ENCODE measurements at places on chromosomes 7 and 10.
A peak's percentile ranks its signal among the peaks of the same experiment; 100 is the strongest.

GRCh38 chr10:34423673-34424625, 391.1 kb downstream of the PARD3 start:
- no peak for DNase-seq

- no peak for DNase-seq
Observed at GRCh38 chr10:14723052-14723689, 51.5 kb downstream of the FAM107B start.

- DNase-seq = no peak
Observed at GRCh38 chr10:43027331-43027955, 49.4 kb upstream of the RET start.

DNA sequence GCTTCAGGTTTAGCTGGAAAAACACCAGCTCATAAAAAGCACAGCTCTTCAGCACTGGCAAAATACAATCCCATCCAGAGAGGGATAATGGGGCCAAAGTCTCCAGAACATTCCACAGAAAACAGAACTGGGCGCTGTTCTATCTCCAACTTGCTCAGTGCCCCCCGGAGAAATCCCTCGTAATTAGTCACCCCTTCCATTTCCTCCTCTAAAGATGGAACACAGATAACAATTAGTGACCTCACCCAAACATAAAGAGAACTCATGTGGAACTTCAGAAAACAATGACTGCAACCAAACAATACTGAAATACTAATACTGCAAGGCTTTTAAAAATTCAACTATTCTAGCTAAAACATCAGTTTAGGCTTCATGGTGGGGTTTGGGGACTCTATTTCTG, 46.3 kb downstream of the KIAA1549 start:
- no peak for DNase-seq

GRCh38 chr10:110510086-110510485, 12.4 kb downstream of the DUSP5 start:
- no peak for DNase-seq

DNA sequence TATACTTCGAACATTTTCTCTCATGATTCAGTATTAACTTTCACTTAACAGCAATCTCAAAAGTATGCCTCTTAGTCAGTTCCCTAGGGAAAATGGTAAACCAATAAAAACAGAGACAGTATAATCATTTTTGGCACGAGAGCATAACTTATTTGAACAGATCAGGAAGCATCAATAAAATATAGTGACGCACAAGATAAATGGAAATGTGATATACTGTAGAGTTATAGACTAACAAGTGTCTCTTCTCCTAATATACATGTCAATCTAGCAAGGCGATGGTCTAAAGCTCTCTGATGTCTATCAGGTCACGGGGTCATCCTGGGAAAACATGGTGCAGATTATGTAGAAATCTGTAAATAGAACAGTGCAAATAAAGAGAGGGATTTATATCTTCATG, 131.6 kb downstream of the HGF start:
- no peak for DNase-seq

GRCh38 chr10:59711871-59712494, 2.3 kb upstream of the SLC16A9 start:
- no peak for DNase-seq

GRCh38 chr7:92133133-92133736, 1.0 kb downstream of the CYP51A1 start:
- no peak for DNase-seq

GRCh38 chr7:25900877-25901276, 251.1 kb upstream of the NFE2L3 start:
- DNase-seq = no peak

DNA sequence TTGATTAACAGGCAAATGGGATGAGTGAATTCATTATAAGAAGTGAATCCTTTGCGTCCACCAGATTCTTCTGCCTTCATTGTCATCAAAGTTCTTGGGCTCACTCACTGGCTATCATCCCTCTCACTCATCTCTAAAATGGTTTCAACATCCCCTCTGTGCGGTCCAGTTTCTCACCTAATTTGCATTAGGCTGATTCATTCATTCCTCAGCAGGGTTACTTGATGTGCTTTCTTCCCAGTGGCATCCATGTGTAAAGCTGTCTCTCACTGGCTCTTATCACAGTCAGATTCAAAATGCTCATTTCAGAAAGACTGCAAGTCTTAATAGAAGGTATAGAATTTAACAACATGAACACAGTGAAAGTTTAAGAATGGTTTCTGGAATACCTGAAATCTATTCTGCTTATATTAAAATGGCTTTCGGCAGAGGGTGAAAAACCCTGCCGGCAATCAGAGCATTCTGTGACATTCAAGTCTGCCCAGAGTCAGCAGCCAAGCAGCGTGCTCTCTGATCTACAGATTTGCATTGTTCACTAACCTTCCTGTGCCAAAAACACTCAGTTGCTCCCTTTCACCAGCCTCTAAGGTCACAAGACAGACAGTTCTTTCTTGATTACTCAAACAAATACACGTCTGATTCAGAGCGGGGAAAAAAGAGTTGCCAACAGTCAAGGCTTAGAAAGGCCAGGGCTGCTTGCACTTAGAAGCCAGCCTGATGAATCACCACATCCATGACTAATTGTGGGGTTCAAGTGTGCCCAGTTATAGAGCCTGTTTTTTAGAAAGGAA, 106.7 kb downstream of the TES start:
- DNase-seq = no peak

- DNase-seq = no peak
Observed at GRCh38 chr10:5533098-5533731, 8.5 kb downstream of the CALML3 start.

GRCh38 chr10:31393844-31394243, 74.8 kb downstream of the ZEB1 start:
- DNase-seq = no peak

GRCh38 chr7:30524545-30524944, 19.9 kb upstream of the GGCT start:
- DNase-seq = no peak

DNA sequence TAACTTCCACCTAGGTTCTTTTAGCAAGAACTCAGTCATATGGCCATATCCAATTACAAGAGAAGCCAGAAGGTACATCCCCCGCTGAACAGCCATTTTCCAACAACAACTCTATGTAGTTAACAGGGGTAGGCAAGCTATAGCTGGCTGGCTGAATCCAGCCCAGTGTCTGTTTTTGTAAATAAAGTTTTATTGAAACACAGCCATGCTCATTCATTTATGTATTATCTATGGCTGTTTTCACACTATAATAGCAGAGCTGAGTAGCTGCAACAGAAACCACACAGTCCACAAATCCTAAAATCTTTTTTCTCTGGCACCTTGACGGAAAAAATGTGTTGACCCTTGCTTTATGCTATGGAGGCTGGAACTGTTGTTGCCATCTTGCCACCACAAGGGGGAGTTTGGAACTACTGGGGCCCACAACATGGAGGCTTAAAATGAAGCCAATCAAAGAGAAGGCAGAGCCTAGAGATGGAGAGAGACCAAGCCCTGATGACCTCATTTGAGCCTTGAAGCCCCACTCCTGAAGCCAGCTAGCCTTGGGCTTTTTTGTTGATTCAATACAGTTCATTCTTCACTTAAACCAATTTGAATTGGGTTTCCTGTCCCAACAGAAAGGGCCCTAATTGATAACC, 33.3 kb upstream of the XPNPEP1 start:
- no peak for DNase-seq

GRCh38 chr10:51204701-51205100, 130.4 kb downstream of the PRKG1 start:
- DNase-seq = no peak

GRCh38 chr7:157547102-157547501, 210.3 kb downstream of the DNAJB6 start:
- no peak for DNase-seq

DNA sequence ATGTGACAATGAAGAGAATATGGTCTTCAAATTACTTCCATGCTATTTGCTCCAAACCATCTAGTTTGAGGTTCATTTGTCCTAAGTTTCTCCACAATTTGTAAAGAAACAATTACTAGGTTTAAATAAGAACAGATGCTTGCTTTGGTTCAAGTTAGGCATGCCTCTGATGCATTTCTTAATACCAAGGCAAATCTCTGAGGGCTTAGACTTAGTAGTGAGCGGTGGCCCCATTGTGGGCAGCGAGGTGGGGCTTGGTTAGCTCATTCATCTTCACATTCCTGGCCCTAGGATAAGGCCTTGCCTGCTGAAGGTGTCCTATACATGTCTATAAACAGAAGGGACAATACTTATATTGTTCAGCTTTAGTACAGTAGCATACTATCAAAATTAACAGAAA, 52.4 kb upstream of the RHEB start:
- peak; percentile 16 for DNase-seq

DNA sequence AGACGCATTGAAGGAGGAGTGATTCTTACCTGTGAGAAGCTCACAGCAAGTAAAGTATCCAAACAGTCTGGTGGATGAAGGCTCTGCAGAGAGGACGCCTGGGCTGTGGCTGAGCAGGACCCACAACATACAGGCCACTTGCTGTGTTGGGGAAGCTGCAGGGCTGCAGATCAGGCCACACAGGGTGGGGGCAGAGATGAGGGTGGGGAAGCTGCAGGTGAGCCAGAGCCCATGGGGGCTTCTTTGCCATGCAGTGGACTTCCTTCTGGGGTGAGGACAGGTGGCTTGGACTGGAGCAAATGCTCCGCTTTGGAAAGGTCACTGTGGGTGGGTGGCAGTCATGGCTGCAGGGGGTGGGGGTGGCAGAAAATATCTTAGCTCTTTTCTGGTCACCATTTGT, 214.8 kb downstream of the GLRX3 start:
- no peak for DNase-seq

DNA sequence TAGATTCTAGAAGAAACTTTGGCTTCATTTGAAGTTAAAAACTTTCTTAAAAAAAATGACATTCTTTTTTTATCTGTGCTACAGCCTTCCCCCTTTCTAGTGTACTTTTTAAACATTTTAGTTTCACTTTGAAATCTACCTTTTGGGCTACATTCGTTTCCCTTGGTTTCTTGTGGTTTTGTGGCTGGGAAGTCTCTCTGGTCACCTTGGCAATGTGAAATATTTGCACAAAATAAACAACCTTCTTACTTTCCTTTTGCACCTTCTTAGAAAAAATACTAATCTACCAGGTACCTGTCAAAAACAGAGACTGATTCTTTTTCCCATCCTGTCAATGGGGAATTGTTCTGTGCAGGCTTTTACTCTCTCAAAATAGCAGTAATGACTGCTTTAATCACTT, 350.2 kb downstream of the GATA3 start:
- DNase-seq = no peak

DNA sequence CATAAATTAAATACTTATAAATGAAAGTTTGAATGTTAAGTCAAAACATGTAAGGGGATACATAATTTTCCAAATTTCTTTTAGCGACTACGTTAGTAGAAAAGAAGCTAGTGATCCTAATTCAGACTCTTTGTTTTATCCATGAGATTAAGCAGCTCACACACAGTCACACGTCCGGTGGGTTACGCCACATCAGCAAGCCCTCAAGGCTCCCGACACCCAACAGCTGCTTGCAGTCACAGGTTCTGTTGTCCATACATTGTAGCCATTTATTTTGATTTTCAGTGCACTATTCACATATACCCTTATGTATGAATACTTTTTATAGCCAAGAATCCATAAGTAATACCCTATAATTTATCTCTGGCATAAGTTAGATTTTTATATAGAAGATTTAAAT, 39.5 kb downstream of the XRCC2 start:
- no peak for DNase-seq

DNA sequence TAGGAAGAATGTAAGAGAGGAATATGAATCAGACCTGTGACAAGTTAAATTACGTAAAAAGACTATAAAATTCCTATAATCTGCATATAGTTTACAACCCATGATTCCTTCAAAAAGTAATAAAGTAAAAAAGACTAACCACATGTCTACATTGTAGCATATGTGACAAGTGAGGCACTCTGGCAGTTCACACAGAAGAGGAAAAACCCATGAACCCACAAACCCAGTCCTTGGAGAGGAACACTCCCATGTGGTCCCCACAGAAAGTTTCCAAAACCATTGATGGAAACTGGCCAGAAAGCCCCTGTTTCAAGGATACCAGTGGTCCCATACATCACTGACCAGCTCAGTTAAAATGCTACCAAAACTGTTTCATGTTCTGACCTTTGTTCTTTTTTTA, 15.7 kb downstream of the KDM7A start:
- DNase-seq = no peak

DNA sequence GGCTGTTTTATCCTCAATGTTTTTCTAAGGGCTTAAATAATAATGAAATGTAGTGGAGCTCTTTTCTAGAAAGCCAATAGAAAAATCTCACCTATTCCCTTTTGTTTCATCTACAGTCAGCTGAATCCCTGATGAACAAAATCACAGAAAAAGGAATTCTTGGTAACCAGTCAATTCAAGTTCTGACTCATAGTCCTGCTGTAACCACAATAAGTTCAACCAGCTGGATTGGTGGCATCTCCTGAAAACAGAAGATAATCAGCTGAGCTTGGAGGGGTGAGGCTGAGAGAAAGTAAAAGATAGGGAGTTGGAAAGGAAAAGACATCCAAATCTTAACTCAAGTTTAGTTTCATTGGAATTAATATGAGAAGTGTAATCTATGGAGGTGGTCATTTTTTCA, 772.1 kb downstream of the CCSER2 start:
- DNase-seq = no peak

DNA sequence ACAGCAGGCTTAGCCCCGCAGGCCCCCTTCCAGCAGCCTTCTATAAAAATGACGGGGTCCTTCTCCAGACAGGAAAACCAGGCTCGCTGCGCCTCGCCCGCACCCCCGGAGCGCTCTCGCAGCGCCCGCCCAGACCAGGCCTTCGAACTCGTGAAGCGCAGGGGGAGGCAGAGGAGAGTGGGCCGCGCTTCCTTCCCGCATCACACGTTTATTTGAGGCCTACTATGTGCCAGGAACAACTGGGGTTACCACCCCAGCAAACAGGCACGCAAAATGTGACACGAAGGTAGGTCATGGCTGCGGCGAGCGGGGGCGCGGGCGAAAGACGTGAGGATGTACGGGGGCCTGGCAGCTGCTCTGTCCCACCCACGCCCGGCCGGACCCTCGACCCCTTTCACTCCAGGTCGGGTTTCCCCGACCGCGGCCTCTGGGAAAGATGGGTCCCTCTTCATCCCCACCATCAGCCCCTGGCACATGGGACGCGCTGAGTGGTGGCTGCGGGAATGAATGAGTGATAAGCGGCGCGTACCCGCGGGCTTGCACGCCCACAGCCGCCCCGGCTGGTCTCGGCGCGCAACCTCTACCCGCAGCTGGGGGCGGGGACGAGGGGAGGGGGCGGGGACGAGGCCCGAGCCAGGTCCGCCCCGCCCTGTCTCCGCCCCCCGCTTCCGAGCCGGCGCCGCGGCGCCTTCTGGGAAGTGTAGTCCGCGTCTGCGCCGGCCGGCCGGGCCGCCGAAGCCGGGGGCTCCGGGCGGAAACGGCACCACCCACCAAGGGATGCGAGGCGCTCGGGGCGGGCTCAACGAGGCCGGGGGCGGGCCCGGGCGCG, 59.1 kb downstream of the ZNF467 start:
- DNase-seq = peak; percentile 81

- no peak for DNase-seq
Observed at GRCh38 chr7:803243-803635, 29.0 kb upstream of the SUN1 start.

GRCh38 chr7:22051886-22052673, 106.4 kb upstream of the CDCA7L start:
- no peak for DNase-seq

All from vagina (tissue), 2 donors.